AG20443 (cell line): ENCODE measurements at places on chromosomes 6 and 20.

DNA sequence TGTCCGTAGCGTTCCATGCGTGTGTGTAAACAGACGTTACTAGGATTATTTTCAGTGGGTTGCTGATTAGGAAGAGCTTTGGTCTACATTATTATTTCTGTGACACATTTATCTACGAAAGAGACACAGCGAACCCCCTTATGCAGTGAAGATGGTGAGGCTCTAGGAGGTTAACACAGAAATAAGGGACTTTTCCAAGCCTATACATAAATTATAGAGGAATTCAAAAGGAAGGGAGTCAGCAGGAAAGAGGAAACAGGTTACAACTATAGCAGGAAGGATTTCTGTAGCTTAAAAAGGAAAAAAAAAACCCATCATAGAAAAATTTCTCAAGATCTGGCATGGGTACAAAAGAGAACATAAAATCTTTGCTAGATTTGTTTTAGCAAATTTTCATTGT is 12.9 kb upstream of the RPS6KA2 start:
- no peak for DNase-seq

- DNase-seq = no peak
Observed at GRCh38 chr20:49280463-49281058, 2.7 kb upstream of the ZNFX1 start.

DNA sequence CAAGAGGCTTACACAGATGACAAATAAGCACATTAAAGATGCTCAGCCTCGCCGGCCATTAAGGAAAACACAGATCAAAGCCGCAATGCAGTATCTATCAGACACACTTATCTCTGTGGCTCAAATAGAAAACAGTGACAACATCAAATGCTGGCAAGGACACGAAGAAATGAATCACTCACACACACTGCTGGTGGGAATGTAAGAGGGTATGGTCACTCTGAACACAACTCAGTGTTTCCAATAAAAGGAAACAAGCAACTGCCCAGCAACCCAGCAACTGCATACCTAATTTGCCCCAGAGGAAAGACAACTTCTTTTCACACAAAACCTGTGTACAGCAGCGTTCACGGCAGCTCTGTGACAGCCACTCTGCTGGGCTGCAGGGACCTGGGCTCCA is 155.8 kb downstream of the WDR27 start:
- DNase-seq = no peak

- peak; percentile 49 for DNase-seq
Observed at GRCh38 chr6:26613689-26614683, 17.2 kb downstream of the ABT1 start.

- no peak for DNase-seq
Observed at GRCh38 chr6:40112350-40112749, 178.1 kb upstream of the MOCS1 start.

DNA sequence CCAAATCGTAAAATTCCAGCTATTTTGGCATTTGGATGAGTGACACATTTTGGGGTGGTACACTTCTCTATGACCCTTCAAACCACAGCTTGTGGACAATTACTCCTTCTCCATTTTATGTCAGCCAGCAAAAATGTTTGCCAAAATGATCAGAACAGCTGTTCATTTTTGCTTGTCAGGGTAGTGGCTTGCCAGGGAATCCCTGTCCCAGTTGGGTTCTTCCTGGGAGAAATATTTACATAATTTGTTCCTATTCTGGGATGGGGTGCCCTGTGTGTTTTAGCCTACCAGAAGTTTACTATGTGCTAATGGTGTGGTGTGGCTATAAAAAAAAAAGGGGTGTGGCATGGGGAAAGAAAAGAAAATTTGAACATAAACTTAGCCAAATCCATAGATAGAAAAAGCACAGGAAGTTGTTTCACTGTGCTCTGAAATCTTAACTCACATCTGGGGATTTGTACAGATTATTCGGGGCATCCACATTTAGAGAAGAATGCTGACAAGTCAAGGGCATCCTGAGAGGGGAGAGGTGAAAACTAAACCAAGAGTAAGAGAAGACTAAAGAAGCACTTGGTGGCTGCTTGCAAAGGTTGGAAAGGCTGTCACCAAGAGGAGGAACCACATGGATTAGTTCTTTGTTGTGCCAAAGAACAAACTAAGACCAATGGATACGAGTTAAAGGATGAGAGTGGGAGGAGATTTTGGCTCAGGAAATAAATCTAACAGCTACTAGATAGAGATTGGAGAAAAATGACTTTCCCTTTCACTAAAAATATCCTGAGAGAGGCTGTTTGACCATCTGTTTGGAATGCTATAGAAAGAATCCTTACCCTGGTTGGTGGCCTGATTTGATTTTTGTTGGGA is 55.2 kb upstream of the RBM24 start:
- no peak for DNase-seq

GRCh38 chr20:52191916-52192718 is 538 bp upstream of the ZFP64 start:
- DNase-seq = peak; percentile 64

GRCh38 chr6:144248476-144249301 is 36.4 kb upstream of the UTRN start:
- DNase-seq = peak; percentile 57

DNA sequence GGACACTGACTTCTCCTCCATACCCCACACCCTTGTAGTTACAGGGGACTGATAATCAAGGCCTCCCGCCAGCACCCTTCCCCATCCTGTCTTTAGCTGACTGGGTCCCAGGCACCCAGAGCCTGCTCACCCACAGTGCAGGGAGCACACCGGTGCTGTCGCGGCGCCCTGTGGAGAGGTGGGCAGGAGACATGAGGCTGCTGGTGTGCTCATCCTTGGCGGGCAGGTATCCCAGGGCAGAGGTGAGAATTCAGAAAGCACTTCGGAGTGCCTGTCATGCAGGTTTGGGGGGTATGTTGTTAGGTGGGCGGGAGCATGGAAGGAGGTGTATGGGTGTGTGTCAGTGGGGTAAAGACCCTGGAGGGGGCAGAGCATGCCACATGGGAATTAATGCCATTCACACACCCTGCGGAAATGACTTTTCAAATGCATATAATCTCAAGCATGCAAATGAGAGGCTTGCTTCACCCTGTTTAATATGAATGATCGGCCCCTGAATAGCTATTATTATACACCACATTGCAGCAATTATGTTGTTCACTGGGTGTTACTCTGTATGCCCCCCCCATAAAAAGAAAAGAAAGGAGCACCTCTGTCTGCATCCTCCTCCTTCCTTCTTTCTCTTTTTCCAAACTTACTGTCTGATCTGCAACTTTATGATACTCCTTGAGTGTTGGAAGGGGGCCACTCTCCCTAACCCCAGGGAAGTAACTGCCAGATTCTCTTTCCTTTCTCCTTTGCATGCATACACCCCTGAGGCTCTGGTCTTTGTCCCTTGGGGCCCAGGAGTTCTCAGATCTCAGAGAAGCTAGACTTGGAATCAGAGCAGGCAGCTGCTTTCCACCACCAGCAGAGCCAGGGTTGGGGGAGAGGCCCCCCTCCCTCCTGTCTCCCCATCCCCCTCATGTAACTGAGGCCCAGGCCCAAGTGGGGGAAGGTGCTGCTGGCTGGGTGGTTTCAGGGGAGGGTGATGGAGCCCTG is 16.0 kb downstream of the FOXP4 start:
- DNase-seq = no peak

DNA sequence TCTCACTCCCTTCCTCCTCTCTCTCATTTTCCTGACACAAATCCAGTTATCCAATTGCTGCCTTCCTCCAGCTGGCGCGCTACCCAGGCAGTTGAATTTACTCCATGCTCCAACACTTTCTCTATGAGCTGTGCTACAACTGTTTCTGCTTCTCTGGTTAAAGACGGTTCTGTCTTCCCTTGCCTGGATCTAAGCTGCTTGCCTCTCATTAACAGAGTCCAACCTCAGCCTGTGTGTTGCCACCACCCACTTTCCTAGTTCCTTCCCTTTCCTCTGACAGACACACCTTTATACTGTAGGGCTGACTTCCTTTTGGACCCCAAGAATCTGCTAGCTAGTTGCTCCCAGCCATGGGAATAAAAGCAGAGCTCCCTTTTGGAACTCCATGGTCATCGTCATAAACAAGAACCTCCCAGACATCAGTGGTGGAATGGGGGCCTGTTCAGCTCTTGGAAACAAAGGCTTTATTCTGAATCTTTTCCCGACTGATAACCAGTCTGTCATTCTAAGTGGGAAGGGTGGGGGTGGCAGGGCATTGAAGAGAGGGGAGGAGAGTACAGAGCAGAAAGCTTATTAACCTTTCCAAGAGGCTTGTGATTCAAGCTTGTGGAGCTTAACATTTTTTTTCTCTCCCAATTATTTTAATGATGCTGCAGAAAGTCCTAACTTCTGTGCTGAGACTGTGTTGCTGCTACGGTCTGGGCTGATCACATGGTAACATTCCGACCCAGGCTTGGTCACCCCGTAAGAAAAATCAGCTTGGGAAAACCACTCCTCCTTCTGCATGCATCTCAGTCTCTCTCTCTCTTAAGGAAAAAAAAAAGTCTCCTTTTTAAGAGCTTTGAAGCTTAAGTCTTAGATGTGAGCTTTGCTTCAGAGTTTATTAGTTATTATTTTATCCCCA is 31.3 kb upstream of the BMP2 start:
- no peak for DNase-seq
